ENCODE measurements at places on chromosomes 1 and 21. TPM values are rescaled to one million over a fixed set of nuclear protein-coding genes. Genes with fewer than 3 reads are reported as not detected.

DNA sequence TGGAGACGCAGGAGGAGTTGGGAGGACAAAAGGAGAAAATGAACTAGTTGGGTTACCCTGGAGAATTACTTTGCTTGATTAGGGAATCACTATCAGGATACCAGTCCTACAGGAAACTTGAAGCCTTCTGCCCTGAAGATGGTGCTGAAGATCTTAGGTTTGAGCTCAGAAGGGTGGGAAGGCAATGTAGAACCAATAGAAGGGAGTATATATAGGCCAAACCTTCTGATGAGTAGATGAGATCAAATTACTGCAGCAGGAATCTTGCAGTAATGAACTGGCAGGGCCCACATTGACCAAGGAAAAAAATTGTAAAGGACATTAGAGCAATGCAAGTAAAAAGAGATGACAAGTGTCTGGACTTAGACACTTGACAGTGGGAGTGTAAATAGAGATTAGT is 116.3 kb upstream of the CACYBP start:
- H3K27me3 ChIP-seq = no peaks in the 10 kb centered on the region
- H3K36me3 ChIP-seq = no peaks in the 10 kb centered on the region
- no peak for DNase-seq
- no peaks in the 10 kb centered on the region for H3K4me1 ChIP-seq

Gene SLC66A1
- 19.1 TPM for polyA plus RNA-seq

GRCh38 chr1:89546082-89546889 is 21.7 kb downstream of the LRRC8B start:
- H3K36me3 ChIP-seq = no peaks in the 10 kb centered on the region
- peak overlapping the region; percentile 75 for H3K27ac ChIP-seq
- no peak overlapping the region for H3K4me3 ChIP-seq
- H3K27me3 ChIP-seq = no peaks in the 10 kb centered on the region
- no peak for DNase-seq

- no peak for DNase-seq
- H3K36me3 ChIP-seq = no peaks in the 10 kb centered on the region
- peaks cover 9% of the 10 kb centered on the region for H3K4me1 ChIP-seq
- H3K4me3 ChIP-seq = no peak overlapping the region
- no peak overlapping the region for H3K27ac ChIP-seq
Observed at GRCh38 chr21:45382697-45382997, 22.3 kb upstream of the COL18A1 start.

Gene PCP4L1
- not detected for polyA plus RNA-seq

Gene PLEKHG5
- 14.9 TPM for polyA plus RNA-seq

GRCh38 chr1:107277022-107277421 is 136.2 kb downstream of the NTNG1 start:
- H3K4me3 ChIP-seq = no peak overlapping the region
- H3K27ac ChIP-seq = no peak overlapping the region
- H3K36me3 ChIP-seq = no peaks in the 10 kb centered on the region

DNA sequence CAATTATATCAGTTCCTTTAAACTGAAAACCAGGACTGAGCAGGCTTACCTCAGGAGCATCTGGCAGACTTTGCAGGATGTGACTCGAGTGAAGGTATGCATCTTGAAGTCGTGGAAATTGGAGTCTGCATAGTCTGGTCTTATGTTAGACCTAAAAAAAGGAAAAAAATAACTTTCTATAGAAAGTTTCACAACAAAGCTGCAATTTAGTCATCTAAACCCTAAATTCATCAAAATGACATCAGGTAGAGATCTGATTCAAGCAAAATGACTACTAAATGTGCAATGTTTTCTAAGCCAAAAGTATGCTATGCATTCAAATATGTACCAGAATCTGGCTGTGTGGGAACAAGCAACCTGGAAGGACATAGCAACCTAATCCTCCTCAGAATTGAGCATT is 260.1 kb downstream of the VAV3 start:
- DNase-seq = no peak
- H3K27ac ChIP-seq = no peak overlapping the region
- no peak overlapping the region for H3K4me3 ChIP-seq

GRCh38 chr1:12338823-12339222 is 109.0 kb downstream of the VPS13D start:
- peaks cover 28% of the 10 kb centered on the region for H3K4me1 ChIP-seq
- H3K27ac ChIP-seq = peak overlapping the region; percentile 96
- H3K4me3 ChIP-seq = no peak overlapping the region
- DNase-seq = no peak

- peaks cover 63% of the 10 kb centered on the region for H3K27me3 ChIP-seq
- H3K4me3 ChIP-seq = no peak overlapping the region
- no peaks in the 10 kb centered on the region for H3K4me1 ChIP-seq
- H3K27ac ChIP-seq = no peak overlapping the region
Observed at GRCh38 chr21:36610201-36610600, 88.7 kb upstream of the SIM2 start.

DNA sequence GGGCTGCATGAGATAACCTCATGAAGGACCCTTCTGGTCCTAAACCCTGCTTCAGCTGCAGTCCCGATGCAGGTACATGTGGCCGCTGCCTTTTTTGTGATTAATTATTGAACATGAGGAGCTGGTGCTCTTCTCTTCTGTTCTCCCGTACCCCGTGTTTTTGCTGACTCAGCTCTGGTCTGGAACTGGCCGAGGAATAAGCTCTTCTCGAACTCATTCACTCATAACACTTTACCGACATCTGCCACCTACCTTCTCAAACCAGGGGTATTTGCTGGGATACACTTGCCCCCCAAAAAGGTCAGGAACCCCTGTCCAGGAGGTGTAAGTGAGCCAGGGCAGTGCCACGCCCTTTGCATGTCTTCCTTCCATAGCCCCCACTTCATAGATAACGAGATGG is 31.8 kb downstream of the KCNQ4 start:
- no peak overlapping the region for H3K27ac ChIP-seq
- H3K36me3 ChIP-seq = no peaks in the 10 kb centered on the region
- no peaks in the 10 kb centered on the region for H3K4me1 ChIP-seq
- no peak for DNase-seq

GRCh38 chr21:45147473-45148315 is 73.3 kb downstream of the ADARB1 start:
- H3K27ac ChIP-seq = peak overlapping the region; percentile 66
- no peaks in the 10 kb centered on the region for H3K4me1 ChIP-seq
- no peak overlapping the region for H3K4me3 ChIP-seq
- H3K36me3 ChIP-seq = no peaks in the 10 kb centered on the region
- no peaks in the 10 kb centered on the region for H3K27me3 ChIP-seq
- DNase-seq = peak; percentile 71

DNA sequence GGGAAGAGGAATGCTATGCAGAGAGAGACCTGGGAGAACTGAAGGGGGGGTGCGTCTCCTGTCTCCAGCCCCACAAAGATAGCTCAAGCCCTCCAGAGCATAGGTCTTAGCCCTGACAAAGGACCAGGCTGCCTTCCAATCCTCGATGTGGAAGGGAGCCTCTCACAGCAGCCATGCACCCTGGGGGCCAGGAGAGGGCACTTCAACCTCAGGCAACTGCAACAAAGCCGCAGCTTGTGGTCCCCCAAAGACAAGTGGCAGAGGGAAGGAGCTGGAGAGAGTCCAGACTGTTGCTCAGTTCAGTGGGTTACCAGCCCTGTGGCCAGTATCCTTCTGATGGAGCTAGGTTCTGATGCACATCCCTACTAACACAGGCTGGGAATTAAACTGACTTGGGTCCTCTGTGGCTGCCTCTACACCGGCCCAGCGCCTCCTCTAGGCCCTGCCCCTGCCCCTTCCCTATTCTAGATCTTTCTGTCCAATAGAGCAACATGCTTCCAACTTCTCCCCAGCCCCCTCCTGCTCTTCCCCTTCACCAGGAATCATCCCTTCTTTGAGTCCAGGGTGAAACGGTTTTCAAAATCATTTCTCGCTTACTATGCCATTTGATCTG is 100.7 kb upstream of the SPATA6 start:
- no peaks in the 10 kb centered on the region for H3K36me3 ChIP-seq
- no peak overlapping the region for H3K27ac ChIP-seq
- peaks cover 4% of the 10 kb centered on the region for H3K4me1 ChIP-seq
- H3K27me3 ChIP-seq = no peaks in the 10 kb centered on the region

Gene CSTB
- polyA plus RNA-seq = 101 TPM

Gene MTX1
- polyA plus RNA-seq = 79.1 TPM

DNA sequence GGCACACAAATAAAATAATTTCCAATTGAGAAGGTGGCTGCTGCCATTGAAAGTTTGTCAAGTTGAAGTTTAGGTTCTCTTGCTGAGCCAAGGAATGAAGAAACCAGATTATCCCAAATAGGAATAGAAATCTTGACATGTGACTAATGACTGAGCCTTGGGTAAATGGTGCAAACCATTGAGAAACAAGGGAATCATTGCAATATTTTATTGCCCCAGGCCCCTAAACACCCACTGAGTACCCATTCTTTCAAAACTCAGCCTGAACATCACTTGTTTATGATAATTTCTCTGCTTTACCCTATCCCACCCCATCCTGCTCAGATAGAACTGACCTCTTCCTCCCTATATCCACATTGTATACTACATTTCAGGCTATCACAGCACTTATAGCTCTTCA is 46.6 kb upstream of the VTCN1 start:
- no peaks in the 10 kb centered on the region for H3K4me1 ChIP-seq
- no peak for DNase-seq
- H3K36me3 ChIP-seq = no peaks in the 10 kb centered on the region
- H3K27me3 ChIP-seq = no peaks in the 10 kb centered on the region

DNA sequence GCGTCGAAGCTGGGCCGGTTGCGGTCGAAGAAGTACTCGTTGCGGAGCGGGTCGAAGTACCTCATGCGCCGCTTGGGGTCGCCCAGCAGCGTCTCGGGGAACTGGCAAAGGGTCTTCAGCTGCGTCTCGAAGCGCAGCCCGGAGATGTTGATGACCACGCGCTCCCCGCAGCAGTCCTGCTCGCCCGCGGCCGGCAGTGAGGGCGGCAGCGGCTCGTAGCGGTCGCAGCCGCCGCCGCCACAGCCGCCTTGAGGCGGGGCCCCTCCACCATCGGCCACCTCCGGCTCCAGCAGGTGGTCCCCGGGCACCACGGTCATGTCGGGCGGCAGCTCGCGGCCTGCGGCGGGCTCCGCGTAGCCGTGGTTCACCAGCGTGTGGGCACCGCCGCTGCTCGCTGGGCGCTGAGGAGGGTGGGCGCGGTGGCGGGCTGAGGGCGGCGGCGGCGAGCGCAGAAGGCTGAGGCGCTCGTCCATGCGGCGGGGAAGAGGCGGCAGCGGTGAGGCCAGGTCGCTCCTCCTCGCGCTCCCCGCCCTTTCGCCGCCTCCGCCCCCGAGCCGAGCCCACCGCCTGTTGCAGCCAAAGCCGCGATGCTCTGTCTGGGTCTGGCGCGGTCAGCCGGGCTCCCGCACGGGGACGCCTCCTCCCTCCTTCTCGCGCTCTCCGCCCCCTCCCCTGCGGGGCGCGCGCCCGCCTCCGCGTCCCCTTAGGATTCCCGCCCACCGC is at the start of gene KCNA3:
Gene KCNA3 (minus strand): TSS at position 604 of the 723 bp plus-strand sequence. CDS start 131 bp downstream, at position 473.
- peak within 1 kb of the TSS; percentile 47 for H3K27ac ChIP-seq
- H3K27me3 ChIP-seq = peaks cover 56% of the 10 kb centered on the region
- H3K36me3 ChIP-seq = no peaks in the 10 kb centered on the region
- H3K4me1 ChIP-seq = peaks cover 8% of the 10 kb centered on the region
- peak within 1 kb of the TSS; percentile 43 for H3K4me3 ChIP-seq
- DNase-seq = peak; percentile 89

DNA sequence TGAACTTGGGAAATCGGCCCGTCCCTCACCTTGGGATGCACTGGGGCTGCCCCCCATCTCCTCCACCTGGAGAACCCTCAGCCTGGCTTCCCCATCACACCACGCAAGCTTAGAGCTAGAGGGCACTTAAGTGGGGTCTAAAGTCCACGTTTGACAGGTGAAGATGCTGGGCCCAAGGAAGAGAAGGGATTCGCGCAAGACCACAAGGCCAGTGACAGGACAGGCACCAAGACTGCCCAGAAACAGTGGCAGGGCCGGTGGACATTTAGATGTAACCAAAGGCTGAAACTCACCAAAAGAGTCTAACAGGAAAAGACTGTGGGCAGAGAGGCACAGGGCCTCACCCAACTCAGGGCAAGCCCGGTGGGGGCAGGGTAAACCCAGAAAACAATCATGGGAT is 130.8 kb upstream of the EDN2 start:
- no peak overlapping the region for H3K27ac ChIP-seq
- H3K4me1 ChIP-seq = peaks cover 40% of the 10 kb centered on the region
- no peaks in the 10 kb centered on the region for H3K36me3 ChIP-seq
- no peak for DNase-seq
- H3K27me3 ChIP-seq = no peaks in the 10 kb centered on the region

DNA sequence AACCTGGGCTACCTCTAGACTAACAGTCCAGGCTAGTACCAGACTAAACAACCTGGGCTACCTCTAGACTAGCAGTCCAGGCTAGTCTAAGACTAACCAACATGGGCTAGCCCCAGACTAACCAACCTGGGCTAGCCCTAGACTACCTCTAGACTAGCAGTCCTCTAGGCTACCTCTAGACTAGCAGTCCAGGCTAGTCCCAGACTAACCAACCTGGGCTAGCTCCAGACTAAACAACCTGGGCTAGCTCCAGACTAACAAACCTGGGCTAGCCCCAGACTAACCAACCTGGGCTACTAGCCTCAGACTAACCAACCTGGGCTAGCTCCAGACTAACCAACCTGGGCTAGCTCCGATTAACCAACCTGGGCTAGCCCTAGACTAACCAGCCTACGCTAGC is 2.0 kb downstream of the TFF2 start:
- DNase-seq = no peak
- H3K4me1 ChIP-seq = no peaks in the 10 kb centered on the region
- H3K4me3 ChIP-seq = no peak overlapping the region
- H3K27me3 ChIP-seq = no peaks in the 10 kb centered on the region
- H3K36me3 ChIP-seq = no peaks in the 10 kb centered on the region

DNA sequence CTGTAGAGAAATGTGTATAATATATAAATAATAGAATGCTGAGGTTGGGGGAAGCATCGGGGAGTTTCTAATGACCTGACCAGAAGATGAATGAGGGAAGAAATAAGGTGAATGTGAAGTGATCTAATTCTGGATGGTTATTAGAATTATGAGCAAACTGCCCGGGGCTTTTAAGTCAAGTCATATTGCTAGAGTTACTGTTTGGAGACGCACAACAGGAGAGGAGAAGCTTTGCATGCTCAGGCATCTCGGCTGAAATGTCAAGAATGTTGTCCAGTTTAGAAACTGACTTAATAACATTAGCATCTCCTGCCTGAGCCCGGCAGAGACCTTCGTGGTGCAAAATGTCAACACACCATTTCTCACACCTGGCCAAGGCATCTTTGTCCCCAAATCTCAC is 119.1 kb downstream of the RRAGC start:
- H3K27ac ChIP-seq = no peak overlapping the region
- H3K4me1 ChIP-seq = no peaks in the 10 kb centered on the region
- H3K36me3 ChIP-seq = no peaks in the 10 kb centered on the region
- no peak for DNase-seq

Gene FAM89A
- 3.9 TPM for polyA plus RNA-seq

DNA sequence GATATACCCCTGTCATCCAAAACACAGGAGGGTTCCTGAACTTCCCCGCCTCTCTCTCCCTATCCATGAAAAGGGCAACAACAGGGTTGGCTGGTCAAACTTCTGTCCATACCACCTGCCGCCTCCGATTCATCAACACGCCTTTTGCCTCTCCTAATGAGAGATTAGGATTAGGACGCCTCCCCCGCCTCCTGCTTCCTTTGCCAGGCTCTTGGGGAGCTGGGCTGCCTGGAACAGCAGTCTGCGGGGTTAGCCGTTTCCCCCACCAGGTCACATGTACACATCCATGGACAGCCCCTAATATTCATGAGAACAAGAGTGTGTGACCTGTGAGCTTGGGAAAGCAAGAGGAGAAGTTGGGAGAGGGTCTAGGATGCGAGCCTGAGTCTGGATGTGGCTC is 2.3 kb upstream of the OPTC start:
- no peak for DNase-seq
- no peaks in the 10 kb centered on the region for H3K36me3 ChIP-seq
- H3K4me1 ChIP-seq = no peaks in the 10 kb centered on the region

Gene NBPF4
- polyA plus RNA-seq = not detected

All from SK-N-SH (cell line).